Stimulated activated CD4-positive, alpha-beta T cell treated with anti-CD3 and anti-CD28 coated beads, Interleukin-4, amount 100 ng/mL, for 48 hours (primary cell): ENCODE measurements at places on chromosomes 11 and 22.

- no peak for DNase-seq
These were observed 5.4 kb upstream of the IL2RB start for GRCh38 chr22:37154925-37155712.

- no peak for DNase-seq
These were observed 65.2 kb downstream of the MTNR1B start for GRCh38 chr11:93034723-93035039.

GRCh38 chr11:112044961-112045360 is 19.8 kb downstream of the DLAT start:
- no peak for DNase-seq

GRCh38 chr11:113365895-113366294 is 21.7 kb upstream of the ANKK1 start:
- no peak for DNase-seq

DNA sequence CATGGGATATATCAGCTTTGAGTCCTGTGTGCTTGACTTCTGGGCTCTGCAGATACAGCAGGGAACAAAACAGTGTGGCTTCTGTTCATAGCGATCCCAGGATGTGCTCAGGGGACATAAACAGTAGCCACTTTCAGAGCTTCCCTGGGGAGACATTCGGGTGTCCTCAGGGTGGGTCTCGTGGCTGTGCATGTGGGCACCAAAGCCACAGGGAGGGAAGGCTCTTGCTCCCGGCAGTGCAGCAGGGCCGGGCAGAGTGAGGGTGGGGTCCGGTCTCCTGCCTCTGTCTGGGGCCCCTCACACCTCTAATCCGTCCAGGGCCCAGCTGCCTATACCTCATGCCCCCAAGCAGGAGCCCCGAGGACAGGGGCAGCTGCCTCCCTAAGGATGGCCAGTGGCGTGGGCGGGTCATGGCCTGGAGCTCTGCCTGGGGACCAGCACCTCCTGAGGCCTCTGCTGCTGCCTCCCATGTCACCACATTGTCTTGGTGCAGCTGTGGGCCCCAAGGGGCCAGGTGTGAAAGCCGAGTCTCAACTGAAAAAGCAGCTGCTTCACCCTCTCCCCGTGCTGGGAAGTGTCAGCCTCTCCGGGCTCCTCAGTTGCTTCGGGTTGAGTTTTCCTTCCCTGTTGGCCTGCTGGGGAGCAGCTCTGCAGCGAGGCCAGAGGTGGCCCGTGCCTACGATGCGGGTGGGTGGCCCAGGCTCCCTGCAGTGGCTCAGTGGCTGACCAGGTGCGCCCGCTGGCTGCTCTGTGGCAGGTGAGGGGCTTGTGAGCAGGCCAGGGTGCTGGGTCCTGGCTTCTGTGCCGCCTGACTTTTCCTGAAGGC is 3.8 kb downstream of the TPCN2 start:
- DNase-seq: no peak

DNA sequence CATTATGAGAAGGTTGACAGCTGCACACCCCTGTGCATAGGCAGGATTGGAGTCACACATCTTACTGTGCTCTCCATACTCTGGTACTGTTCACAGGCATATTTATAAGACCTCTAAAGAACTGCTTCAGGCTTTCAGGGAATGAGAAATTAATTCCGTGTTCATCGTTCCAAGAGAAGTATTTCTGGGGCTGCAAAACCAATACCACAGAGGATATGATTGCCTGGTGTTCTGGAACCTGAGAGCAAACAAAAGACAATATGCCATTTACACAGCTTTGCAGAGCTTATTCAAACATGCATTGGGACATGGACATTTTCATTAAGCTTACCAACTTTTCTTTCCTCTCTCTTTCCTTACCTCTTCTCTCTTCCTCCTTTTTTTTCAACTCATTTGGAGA is 388.7 kb downstream of the NTM start:
- no peak for DNase-seq

GRCh38 chr22:33461698-33462434 is 403.7 kb upstream of the SYN3 start:
- no peak for DNase-seq

DNA sequence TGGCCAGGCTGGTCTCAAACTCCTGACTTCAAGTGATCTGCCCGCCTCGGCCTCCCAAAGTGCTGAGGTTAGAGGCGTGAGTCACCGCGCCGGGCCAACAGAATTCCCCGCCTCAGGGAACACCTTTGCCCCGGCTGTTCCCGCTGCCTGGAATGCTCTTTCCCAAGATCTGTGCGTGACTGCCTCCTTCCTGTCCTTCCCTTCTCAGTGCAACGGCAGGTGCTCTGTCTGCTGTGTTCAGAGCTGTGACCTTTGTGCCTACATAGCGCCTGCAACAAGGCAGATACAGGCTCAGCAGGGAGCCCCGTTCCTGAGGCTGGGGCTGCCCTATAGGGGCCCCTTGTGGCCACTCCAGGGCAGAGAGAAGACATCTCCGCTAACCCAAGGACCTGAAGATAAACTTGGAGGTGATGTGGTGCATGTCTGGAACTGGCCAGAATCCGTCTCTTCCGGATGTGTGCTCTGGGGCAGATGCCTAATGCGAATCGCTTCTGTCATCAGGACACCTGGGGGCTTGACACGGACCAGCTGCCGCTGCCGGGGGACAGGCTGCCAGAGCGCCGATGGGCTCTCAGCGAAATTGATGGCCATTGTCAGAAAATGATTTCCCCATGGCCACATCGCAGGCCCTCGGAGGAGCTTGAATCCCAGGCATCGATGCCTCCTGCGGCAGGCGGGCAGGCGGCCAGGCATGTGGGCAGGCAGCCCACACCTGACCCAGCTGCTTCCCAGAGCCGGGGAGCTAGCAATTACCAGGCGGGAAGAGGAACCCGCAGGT is 43.5 kb upstream of the TCF20 start:
- no peak for DNase-seq

- DNase-seq: no peak
These were observed 11.3 kb upstream of the EFCAB6 start for GRCh38 chr22:43823353-43823908.
